ENCODE measurements at places on chromosomes 16 and 17. TPM values are rescaled to one million over a fixed set of nuclear protein-coding genes. Genes with fewer than 3 reads are reported as not detected.

NPIPA7 gene
- 6.4 TPM for total RNA-seq

DERL2 gene
- total RNA-seq = 70.7 TPM

AXIN2 gene
- 2.3 TPM for total RNA-seq

SDK2 gene
- total RNA-seq = not detected

ZDHHC1 gene
- 9.6 TPM for total RNA-seq

CCL4L2 gene
- not detected for total RNA-seq

PPM1E gene
- not detected for total RNA-seq

NHERF2 gene
- total RNA-seq = 39.7 TPM

KRTAP4-5 gene
- total RNA-seq = not detected

WFIKKN1 gene
- not detected for total RNA-seq

- no peak overlapping the region for H3K27ac ChIP-seq
- no peak overlapping the region for H3K4me3 ChIP-seq
- no peaks in the 10 kb centered on the region for H3K36me3 ChIP-seq
- no peaks in the 10 kb centered on the region for H3K27me3 ChIP-seq
Observed at GRCh38 chr16:53068423-53068833, 13.6 kb downstream of the CHD9 start.

DNA sequence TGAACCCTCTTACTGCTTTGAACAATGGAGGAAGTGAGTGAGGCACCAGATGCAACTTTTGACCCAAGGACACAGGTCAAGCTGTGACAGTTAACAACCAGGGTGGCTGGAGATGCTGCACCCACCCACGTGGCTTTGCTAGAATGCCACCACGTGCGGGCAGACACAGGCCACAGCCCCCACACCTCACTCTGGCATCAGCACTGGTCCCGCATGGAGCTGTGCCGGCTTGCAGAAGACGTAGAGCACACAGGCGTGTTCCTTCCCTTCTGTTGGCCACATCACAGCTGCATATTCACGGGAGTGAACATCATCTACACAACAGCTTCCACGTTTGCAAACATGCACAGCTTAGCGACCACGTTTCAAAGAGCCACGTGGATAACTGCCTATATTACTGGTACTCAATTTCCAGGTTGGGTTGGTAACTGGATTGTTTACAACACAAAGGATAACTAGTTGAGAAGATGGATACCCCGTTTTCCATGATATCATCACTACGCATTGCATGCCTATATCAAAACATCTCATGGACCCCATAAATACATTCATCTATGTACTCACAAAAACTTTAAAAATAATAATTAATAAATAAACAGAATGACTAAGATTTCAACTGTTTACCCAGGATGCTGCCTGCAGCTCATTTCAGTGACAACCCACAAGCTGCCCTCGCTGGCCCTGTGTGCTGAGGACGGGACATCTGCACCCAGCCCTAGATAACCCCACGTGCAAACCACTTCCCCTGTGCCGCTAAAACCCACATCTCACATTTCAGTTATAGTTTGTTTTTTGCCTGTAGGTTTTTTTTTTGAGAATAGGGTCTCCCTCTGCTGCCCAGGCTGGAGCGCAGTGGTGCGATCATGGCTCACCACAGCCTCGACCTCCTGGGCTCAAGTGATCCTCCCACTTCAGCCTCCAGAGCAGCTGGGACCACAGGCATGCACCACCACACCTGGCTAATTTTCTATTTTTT, 132.0 kb downstream of the ANKRD11 start:
- peak overlapping the region; percentile 16 for H3K27ac ChIP-seq
- H3K36me3 ChIP-seq = peaks cover 10% of the 10 kb centered on the region
- no peak for DNase-seq

DNA sequence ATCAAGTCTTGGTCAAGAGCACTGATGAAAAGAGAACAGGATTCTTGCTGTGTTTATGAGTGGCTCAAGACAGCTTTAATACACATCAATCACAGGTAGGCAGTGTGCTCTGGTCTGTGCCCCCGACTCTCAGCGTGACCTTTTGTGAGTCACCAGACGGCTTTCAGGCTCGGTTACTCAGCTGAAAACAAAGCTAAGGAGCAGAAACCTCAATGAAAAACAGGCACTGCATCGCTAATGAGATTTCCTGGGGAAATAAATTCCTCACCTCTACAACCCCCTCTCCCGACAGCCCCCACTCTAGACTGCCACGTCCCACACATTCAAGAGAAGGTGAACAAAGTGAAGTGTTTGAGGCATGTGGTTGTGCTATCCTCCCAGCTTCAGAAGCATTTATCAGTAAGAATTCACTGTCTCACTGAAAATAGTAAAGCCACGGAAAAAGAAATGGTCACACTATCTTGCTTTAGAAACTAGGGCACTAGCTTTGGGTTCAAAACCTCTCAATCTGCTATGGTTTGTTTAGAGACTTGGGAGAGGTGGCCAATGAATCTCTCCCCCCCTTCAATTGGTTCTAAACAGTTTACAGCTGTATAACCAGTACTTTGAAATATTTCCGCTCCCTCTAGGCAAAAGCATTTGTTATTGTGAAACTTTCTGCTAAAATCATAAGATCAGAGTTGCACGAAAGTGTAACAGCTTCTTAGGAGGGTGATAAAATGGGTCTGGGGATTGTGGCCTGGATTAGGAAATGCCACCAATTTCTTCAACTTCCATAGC, 199.5 kb upstream of the PMFBP1 start:
- peaks cover 13% of the 10 kb centered on the region for H3K4me1 ChIP-seq
- no peak overlapping the region for H3K4me3 ChIP-seq
- H3K27me3 ChIP-seq = no peaks in the 10 kb centered on the region
- no peaks in the 10 kb centered on the region for H3K36me3 ChIP-seq
- peak; percentile 50 for DNase-seq

DNA sequence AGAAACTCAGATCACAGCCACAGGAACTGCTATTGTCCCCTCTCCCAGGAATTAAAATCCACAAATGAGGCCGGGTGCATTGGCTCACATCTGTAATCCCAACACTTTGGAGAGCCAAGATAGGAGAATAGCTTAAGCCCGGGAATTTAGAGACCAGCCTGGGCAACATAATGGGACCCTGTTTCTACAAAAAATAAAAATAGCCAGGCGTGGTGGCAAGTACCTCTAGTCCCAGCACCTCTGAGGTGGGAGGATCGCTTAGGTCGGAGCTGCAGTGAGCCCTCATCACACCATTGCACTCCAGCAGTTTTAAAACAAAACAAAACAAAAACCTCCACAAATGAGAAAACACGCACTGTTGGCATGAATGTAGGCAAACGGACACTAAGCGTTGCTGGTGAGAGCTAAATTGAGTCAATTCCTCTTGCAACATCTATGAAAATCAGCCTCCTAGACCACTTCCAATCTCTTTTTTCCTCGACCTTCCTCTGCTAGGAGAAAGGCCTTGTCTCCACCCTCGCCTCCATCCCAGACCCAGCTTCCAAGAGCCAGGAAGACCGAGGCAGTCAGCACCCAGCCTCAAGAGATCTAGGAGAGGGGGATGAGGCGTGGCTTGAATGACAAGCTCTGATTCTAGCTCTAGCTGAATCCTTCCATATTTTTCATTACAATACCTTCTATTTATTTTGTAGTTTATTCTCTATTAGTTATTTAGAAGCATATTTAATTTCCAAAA, 14.8 kb downstream of the TLE7 start:
- no peak overlapping the region for H3K27ac ChIP-seq
- H3K4me3 ChIP-seq = no peak overlapping the region
- no peak for DNase-seq
- no peaks in the 10 kb centered on the region for H3K27me3 ChIP-seq

GRCh38 chr16:19238406-19238805, 47.1 kb upstream of the CLEC19A start:
- no peak overlapping the region for H3K27ac ChIP-seq
- H3K4me1 ChIP-seq = no peaks in the 10 kb centered on the region
- H3K36me3 ChIP-seq = no peaks in the 10 kb centered on the region
- DNase-seq = no peak
- no peaks in the 10 kb centered on the region for H3K27me3 ChIP-seq

- H3K36me3 ChIP-seq = no peaks in the 10 kb centered on the region
- H3K27me3 ChIP-seq = no peaks in the 10 kb centered on the region
- H3K4me3 ChIP-seq = peak overlapping the region; percentile 80
- peak; percentile 57 for DNase-seq
- peaks cover 27% of the 10 kb centered on the region for H3K4me1 ChIP-seq
Observed at GRCh38 chr16:29806641-29807425, 504 bp downstream of the MAZ start.

GRCh38 chr17:301681-302299, 50.8 kb downstream of the RPH3AL start:
- DNase-seq = peak; percentile 6
- H3K4me1 ChIP-seq = no peaks in the 10 kb centered on the region
- no peak overlapping the region for H3K4me3 ChIP-seq
- H3K27ac ChIP-seq = no peak overlapping the region
- H3K36me3 ChIP-seq = no peaks in the 10 kb centered on the region
- H3K27me3 ChIP-seq = no peaks in the 10 kb centered on the region

DNA sequence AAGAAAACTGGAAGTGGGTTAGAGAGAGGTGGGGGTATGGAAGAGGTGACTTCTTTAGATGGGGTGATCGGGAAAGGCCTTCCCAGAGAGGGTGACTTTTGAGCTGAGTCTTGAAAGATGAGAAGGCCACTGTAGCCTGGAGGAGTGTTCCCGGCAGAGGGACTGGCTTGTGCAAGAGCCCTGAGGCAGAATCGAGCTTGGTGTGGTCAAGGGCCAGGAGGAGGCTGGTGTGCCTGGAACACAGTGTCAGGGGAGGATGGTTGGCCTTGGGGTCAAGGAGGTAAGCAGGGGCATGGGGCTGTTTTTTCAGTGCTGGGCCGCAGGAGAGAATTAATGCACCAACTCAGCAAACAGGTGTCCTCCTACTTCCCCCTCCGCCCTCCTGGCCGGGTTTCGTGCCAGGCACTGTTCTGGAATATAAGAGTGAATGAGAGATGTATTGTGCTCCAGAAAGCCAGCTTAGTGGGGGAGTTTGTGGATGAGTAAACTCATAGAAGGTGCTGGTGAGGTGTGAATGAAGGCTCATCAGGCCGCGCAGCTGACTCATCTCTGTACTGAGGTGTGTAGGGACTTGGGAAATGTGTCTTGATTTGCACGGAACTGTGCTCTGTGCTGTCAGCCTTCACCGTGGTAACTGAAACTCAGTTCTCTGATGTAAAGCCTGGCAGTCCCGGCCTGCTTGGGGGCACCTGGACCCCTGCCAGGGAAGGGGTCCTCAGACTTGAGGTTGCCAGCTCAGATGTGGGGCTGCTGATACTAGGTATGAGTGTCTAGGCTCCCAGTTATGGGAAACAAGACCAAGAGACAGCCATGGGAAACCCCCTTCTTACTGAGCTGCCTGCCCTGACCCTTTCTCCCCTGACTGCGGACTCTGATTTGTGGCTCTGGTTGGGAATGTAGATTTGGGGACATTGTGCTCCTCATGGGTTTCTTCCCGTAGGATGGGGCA, 15.3 kb downstream of the KSR1 start:
- H3K27ac ChIP-seq = no peak overlapping the region
- DNase-seq = peak; percentile 43
- no peaks in the 10 kb centered on the region for H3K36me3 ChIP-seq
- no peaks in the 10 kb centered on the region for H3K27me3 ChIP-seq

DNA sequence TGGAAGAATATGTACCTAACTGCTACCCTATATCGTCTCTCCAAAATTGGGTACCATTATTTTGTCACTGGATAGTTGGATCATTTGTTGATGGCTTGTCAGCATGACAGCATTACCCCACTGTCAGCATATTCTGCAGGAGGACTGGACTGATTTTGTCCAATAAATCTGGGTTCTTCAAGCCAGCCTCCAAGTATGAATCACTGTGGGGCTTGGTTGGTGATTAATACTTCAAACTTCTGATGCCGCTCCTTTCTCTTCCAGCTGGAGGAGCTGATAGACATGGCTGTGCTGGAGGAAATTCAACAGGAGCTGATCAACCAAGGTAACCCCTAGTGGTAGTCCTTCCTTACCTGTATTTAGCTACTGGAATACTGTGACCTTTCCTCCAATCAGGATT, 2.5 kb downstream of the RPAIN start:
- H3K4me3 ChIP-seq = no peak overlapping the region
- DNase-seq = peak; percentile 88

- no peaks in the 10 kb centered on the region for H3K4me1 ChIP-seq
- no peak for DNase-seq
- no peak overlapping the region for H3K4me3 ChIP-seq
- no peak overlapping the region for H3K27ac ChIP-seq
Observed at GRCh38 chr17:33229028-33229427, 64.1 kb downstream of the ASIC2 start.

- H3K4me3 ChIP-seq = no peak overlapping the region
- no peaks in the 10 kb centered on the region for H3K36me3 ChIP-seq
- peak; percentile 87 for DNase-seq
- H3K4me1 ChIP-seq = peaks cover 8% of the 10 kb centered on the region
- no peaks in the 10 kb centered on the region for H3K27me3 ChIP-seq
Observed at GRCh38 chr17:13626703-13627102, 25.0 kb upstream of the HS3ST3A1 start.

DNA sequence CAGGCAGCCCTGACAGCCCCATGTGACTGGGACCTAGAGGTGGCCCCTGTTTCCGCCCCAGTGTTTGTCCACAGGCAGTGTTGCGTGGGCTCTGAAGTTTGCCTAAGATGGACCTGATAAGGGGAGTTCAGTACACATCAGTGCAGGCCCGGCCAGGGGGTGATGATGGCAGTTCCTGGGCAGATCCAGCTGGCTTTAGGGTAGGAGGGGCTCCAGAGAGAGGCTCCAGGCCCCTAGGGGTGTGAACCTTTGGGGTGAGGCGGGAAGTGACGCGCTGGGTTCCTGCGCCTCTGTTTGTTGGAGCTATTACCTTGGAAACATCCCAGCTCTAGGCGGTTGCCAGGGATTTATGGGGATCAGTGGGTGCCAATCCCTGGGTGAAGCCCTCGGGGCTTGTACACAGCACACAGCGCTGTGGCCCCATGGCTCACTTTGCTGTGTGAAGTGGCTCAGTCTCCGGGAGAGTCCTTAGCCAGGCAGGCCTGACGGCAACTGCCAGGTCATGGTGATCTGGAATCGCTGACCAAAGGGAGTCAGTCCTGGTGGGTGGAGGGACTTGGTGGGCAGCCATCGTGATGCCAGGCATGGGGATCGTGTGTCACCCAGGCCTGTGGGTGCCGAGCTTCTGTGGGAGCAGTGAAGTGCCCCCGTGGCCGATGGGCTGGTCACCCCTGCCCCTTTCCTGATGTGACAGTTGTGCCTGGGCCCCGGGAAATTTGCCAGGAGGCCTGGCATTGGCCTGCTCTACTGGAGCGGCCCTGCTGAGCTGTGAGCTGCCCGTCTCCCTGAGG, 146.1 kb downstream of the SEC14L1 start:
- H3K27me3 ChIP-seq = no peaks in the 10 kb centered on the region
- peak overlapping the region; percentile 95 for H3K27ac ChIP-seq
- peak; percentile 64 for DNase-seq
- no peak overlapping the region for H3K4me3 ChIP-seq

GRCh38 chr16:14180481-14180944, 109.4 kb downstream of the MRTFB start:
- DNase-seq = peak; percentile 33
- H3K4me1 ChIP-seq = peaks cover 29% of the 10 kb centered on the region
- no peaks in the 10 kb centered on the region for H3K27me3 ChIP-seq
- H3K36me3 ChIP-seq = no peaks in the 10 kb centered on the region
- no peak overlapping the region for H3K27ac ChIP-seq

GRCh38 chr17:72184805-72185204, 64.0 kb downstream of the SOX9 start:
- no peaks in the 10 kb centered on the region for H3K27me3 ChIP-seq
- H3K4me1 ChIP-seq = peaks cover 13% of the 10 kb centered on the region
- H3K4me3 ChIP-seq = no peak overlapping the region
- DNase-seq = peak; percentile 64

Data from GM23248 (cell line).